NCI-H774 (cell line): ENCODE measurements at places on chromosomes 6 and 20.
A peak's percentile ranks its signal among the peaks of the same experiment; 100 is the strongest.

DNA sequence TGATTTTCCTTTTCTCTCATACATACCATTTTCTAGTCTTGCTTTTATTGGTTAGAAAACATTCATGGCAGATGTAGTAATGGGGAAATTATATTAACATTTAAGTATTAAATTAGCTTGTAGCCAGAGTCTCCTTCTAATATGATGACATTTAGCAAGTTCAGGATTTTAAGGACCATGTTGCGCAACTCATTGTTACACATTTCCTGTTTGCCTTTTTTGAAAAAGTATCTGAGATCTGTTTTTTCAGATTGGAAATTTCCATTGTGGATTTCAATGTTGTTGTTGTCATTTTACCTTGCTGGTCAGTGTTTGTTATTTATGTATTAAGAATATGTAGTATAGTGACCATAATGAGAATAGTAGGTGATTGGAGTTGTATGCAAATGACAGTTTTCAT is 38.7 kb downstream of the CDKAL1 start:
- no peak for DNase-seq

DNA sequence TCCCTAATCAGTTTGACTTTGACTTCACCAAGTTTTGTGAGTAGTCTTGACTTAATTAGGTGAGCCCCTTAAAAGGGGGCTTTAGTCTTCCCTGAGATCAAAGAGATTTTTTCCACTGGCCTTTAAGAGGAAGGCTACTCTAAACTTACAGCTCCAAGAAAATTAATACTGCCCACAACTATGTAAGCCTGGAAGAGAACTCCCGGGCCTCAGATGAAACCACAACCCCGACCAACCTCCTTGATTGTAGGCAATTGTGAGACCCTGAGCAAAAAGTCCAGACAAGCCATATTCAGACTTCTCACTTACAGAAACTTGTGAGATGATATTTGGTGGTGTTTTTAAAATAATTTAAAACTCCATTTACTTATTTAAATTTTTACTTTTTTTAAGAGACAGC is 18.1 kb downstream of the SNX3 start:
- no peak for DNase-seq

- peak; percentile 73 for DNase-seq
Measured at GRCh38 chr6:26196846-26197635, 109.8 kb downstream of the HFE start.

DNA sequence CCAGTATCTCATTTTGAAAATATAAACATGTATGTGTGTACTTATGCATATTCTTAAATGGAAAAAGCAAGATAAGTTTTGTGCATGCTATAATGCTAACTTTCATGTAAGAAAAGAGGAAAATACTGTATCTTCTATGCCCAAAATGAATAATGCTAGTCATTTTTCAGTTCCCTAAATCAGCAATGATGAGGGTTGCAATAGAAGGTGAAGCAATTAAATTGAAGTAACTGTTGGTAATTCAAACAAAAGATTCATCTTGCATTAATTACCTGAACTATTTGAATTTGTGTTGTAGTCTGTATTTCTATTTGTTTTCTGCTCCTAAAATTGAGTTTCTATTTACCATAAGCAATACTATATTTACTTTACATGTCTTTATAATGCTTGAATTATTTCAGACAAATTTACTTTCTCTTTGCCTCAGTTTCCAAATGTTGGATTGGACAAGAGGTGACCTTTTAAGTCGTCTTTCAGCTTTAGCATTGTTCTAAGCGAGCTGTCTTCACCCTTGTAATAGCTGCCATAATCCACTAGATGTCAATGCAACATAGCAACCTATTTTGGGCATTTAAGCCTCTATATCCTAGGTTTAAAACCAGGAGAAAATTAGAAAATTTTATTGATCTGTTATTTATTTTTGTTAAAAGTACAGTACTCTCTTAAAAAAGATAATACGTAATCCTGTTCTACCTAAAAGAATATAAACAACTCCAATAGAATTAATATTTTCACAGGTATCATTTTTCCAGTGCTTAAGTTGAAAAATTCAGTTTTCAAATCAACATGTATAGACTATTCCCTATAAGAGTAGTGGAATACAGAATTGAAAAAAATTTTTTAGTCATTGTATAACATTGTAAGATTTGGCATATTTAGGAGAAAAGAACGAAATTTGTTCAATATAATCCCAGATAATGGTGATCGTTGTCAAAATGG is 52.3 kb upstream of the IFNGR1 start:
- DNase-seq, result peak; percentile 66

GRCh38 chr6:117619178-117619577 is 16.9 kb upstream of the GOPC start:
- DNase-seq, result no peak

- DNase-seq, result peak; percentile 90
Measured at GRCh38 chr6:111565326-111566221, 40.1 kb downstream of the TRAF3IP2 start.

DNA sequence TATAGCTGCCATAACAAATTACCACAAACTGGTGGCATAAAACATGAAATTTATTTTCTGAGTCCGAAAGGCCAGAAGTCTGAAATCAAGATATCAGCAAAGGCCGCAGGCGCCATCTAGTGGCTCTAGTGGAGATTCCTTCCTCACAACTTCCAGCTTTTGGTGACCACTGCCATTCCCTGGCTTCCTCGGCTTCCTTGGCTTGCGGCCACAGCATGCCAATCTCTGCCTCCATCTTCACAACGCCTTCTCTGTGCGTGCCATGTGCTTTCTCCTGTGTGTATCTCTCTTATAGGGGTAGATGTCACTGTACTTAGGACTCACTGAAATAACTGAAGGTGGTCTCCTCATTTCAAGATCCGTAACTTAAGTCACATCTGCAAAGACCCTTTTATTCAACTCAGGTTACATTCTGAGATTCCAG is 5.4 kb upstream of the PLAGL1 start:
- DNase-seq, result peak; percentile 64

DNA sequence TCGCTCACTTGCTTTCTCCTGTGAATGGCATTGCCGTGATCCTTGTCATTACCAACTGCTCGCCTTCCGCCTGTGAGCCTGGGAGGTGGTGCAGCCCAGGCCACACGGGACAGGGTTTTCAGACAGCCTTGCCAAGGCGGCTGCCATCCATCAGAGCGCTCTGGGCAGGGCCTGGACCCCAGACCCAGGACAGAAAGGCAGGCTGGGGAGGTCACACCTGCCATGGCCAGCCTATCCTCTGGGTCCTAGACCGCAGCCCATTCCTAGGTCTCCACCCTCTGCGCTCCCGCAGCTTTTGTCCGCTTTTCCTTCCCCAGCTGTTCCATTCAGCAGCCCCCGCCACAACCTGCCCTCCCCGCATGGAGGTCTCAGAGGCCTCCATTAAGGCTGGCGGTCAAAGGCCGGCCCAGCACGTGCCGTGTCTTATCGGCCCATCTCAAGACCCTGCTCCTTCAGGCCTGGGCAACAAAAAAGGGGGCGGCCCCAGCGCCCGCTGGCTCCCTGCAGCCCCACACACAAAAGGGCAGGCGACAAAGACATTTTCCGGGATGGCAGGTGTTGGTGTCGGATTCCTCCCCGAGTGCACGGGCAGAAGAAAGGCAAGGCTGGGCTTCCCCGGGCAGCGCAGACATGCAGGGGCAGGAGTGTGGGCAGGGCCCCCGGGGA is 28.1 kb downstream of the INSM1 start:
- no peak for DNase-seq

- peak; percentile 84 for DNase-seq
Measured at GRCh38 chr6:116016846-116017545, 43.7 kb downstream of the FRK start.

- DNase-seq, result no peak
Measured at GRCh38 chr6:132365281-132365907, 35.9 kb downstream of the MOXD1 start.

DNA sequence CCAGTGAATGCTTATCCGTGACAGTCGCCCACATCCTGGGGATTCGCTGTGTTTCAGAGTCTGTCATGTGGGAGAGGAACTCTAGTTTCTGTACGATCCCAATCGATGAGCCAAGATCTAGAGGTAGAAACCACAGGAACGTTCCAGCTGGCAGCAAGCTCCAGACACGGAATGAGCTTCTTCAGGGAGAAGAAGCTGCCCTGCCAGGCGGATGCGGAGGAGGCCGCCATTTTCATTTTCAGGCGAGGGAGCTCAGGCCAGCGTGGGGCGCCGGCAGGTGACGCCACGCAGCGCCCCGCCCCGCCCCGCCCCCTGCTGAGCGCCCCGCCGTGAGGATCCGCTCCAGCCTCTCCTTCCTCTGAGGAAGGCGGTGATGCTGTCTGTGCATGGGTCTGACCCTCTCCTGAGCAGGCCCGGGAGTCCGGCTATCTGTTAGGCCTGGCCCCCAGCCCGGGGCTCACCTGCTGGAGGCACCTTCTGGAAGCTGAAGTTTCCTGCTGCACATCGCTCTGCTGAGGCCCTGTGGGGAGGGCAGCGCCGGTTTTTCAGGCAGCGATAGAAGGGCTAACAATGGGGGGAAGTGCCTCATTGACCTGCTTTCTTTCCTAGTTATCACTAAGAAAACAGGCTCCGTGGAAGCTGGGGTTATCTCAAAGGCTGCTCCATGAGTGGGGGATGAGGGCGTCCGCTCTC is 147.5 kb downstream of the ERMARD start:
- DNase-seq, result no peak

- DNase-seq, result no peak
Measured at GRCh38 chr6:35558571-35558970, 45.9 kb upstream of the TULP1 start.

DNA sequence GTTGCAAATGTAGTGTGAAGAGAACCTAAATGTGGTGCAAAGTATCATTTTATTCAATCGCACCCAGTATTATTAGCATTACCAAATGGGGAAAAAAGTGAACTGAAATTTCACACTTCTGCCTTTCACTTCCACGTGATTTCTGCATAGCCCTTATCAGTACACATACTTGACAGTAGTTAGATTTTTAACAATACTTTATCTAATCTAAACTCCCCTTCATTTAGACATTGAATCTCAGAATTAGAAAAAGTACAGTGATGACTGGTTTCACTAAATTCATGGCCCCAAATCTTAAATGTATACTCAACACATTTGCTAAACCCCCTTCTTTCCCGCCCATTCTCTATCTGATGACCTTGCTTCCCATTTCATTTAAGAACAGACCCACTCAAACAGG is 14.3 kb downstream of the STX7 start:
- DNase-seq, result no peak

GRCh38 chr6:163529605-163530004 is 115.1 kb downstream of the QKI start:
- DNase-seq, result no peak

DNA sequence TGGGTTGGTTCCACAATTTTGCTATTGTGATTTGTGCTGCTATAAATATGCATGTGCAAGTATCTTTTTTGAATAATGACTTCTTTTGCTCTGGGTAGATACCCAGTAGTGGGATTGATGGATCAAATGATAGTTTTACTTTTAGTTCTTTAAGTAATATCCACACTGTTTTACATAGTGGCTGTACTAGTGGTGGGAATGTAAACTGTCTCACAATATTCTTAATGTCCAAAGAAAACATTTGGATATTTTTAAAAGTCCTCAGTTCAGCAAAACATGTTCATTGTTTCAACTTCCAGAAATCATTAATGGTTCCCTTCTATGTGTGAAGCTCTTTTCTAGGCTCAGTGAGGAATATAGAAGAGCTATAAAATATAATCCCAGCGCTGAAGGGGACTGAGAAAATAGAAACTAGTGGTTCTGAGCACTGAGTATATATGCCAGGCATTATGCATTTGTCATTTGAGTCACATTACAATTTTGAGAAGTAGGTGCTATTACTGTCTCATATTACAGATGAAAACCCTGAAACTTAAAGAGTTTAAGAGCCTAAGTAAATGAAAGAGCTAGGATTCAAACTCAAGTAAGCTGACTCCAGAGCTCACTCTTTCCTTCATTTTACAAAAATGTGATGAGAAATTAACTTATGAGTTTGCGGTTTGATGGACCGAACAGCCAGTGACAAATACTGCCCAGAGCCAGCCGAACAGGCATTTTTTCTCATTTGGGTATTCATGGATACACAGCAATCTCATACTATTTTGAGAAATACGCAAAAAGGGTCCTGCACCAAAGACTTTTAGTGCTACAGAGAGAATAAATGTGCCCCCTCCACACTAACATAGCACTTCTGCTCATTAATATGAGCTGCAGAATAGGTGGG is 250.1 kb downstream of the TBX18 start:
- DNase-seq, result no peak

- DNase-seq, result no peak
Measured at GRCh38 chr6:166055801-166056200, 111.8 kb downstream of the TBXT start.

GRCh38 chr20:24756292-24757025 is 192.6 kb upstream of the CST7 start:
- no peak for DNase-seq

DNA sequence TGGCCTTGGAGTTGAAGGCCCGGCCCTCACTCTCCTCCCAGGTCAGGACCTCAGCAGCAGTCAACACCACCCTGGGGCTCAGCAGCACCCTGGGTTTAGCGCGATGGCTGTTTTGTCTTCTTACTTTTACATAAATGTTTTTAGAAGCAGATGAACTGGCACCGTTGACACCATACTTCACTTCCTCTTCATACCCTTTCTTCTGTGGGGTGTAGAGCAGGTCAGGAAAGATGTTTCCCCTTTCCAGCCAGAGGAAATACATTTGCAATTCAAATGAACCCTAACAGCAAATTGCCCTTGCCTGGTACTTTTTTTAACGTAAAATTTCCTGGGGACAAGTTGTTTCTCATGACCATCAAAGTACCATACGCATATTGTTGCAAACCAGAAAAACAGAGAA is 54.7 kb upstream of the SNX9 start:
- DNase-seq, result no peak

DNA sequence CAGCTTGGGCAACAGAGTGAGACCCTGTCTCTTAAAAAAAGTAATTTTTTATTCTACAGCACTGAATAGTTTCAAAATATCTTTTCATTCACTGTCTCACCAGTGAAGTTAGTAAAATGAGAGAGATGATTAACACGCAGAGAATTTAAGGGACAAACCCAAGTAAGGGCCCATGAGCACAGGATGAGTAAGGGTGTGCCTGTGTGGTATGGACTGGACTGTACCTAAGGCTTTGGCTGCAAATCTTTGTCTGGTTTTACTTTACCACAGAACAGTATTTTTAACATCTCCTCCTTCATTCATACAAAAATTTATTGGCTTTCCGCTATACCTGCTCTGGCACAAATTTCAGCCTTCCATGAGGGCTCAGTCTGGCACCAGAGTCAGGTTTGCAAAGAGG is 433.3 kb downstream of the UTRN start:
- no peak for DNase-seq

GRCh38 chr6:34248198-34248726 is 544 bp downstream of the SMIM29 start:
- no peak for DNase-seq

GRCh38 chr6:73182021-73182607 is 43.2 kb downstream of the KHDC1L start:
- no peak for DNase-seq

GRCh38 chr6:99138445-99138844 is 190.7 kb upstream of the FBXL4 start:
- DNase-seq, result peak; percentile 70
